PC-3 (cell line): ENCODE measurements at places on chromosomes 13 and 19.

GRCh38 chr13:40485611-40486517 lies 180.6 kb downstream of the FOXO1 start:
- no peak overlapping the region for H3K4me3 ChIP-seq
- H3K4me1 ChIP-seq = no peaks in the 10 kb centered on the region
- no peaks in the 10 kb centered on the region for H3K36me3 ChIP-seq
- DNase-seq = no peak
- no peak overlapping the region for H3K27ac ChIP-seq

DNA sequence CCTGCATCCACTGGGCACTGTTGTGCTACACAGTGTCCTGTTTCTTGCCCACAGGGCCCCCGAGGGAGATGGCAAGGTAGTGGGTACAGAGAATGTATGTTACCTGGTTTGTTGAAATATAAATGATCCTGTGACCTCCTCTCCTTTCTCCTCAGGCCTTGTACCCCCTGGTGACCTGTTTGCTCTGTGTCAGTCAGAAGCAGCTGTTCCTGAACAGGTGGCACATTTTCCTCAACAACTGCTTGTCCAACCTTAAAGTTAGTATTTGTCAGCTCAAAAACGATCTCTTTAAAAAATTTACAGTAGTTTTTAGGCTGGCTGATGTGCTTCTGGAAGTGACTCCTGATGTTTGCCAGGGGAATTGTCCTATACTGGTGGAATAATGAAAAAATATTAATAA lies 105.1 kb downstream of the FRY start:
- no peak for DNase-seq
- H3K27me3 ChIP-seq = no peaks in the 10 kb centered on the region
- no peaks in the 10 kb centered on the region for H3K36me3 ChIP-seq
- H3K27ac ChIP-seq = no peak overlapping the region
- no peak overlapping the region for H3K4me3 ChIP-seq

DNA sequence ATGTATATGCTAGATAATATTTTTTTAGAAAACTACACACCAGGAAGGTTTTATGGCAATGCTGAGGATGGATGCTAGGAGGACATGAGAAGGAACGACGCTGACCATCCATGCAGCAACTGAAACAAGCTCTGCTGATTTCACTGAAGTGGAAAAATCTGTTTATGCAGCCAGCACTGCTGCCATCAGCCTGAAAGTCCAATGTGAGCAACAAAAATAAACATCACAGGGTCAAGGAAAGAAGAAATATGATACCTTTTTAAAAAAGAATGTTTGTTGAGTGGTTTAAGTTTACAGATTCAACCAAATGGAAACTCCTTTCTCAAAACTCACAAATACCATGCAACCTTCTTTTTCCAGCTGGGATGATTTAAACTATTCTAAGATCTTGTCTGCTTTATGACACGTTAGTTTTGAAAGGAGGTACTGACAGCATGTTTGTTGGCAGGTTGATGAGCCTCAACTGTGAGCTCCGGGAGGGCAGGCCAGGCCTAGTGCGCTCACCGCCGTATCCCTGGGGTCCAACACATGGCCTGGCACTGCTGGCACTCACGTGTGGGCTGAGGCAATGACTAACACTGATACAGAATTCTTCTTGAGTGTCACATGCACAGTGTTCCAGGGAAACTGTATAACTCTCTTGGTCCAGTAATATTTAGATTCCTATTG lies 46.8 kb downstream of the LATS2 start:
- no peaks in the 10 kb centered on the region for H3K27me3 ChIP-seq
- H3K27ac ChIP-seq = peak overlapping the region; percentile 97
- H3K36me3 ChIP-seq = no peaks in the 10 kb centered on the region
- H3K4me1 ChIP-seq = peaks cover 48% of the 10 kb centered on the region
- peak overlapping the region; percentile 43 for H3K4me3 ChIP-seq

- DNase-seq = no peak
- no peaks in the 10 kb centered on the region for H3K36me3 ChIP-seq
- no peak overlapping the region for H3K27ac ChIP-seq
- H3K4me3 ChIP-seq = no peak overlapping the region
- H3K27me3 ChIP-seq = no peaks in the 10 kb centered on the region
- peaks cover 26% of the 10 kb centered on the region for H3K4me1 ChIP-seq
Observed at GRCh38 chr13:106159295-106160195, 375.9 kb downstream of the EFNB2 start.

DNA sequence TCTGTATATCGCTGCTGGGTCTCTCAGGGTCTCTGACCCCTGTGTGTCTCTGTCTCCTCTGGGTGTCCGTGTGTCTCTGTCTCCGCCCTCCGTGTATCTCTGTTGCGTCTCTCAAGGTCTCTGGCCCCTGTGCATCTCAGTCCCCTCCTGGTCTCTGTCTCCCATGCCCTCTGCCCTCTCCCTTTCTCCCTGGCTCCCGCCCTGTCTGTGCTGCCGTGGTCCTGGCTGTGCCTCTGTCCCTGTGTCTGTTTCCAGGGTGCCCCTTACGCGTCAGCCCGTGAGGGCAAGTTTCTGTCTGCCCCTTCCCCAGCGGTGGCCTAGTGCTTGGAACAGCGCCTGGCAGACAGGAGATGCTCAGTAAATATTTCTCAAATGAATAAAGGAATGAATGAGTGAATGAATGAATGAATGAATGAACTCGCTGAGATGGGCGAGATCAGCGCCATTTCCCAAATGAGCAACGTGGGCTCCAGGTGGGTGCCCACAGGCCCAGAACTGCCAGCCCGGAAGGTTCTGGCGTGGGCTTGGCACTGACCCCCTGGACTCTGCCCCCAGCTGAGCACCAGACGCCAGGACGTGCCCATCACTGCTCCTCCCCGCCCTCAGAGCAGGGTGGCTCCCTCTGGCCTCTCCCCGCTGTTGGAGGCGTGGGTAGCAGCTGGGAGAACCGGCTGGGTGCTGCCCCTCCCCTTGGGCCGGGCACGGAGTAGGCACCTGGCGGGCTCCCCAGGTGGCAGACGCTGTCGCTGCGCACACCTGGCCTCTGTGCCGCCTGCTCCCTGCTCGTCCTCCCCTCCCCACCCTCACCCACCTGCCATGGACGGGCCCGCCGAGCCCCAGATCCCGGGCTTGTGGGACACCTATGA lies at the start of gene SULT2B1:
Gene SULT2B1, plus strand, starts transcription at position 736 of the 866 bp plus-strand sequence. Its CDS starts 81 bp downstream, at position 817.
- peak; percentile 59 for DNase-seq
- 0 out of 2 replicates have a peak within 1 kb of the TSS, but pooled peaks have one; percentile 4 for H3K27ac ChIP-seq

DNA sequence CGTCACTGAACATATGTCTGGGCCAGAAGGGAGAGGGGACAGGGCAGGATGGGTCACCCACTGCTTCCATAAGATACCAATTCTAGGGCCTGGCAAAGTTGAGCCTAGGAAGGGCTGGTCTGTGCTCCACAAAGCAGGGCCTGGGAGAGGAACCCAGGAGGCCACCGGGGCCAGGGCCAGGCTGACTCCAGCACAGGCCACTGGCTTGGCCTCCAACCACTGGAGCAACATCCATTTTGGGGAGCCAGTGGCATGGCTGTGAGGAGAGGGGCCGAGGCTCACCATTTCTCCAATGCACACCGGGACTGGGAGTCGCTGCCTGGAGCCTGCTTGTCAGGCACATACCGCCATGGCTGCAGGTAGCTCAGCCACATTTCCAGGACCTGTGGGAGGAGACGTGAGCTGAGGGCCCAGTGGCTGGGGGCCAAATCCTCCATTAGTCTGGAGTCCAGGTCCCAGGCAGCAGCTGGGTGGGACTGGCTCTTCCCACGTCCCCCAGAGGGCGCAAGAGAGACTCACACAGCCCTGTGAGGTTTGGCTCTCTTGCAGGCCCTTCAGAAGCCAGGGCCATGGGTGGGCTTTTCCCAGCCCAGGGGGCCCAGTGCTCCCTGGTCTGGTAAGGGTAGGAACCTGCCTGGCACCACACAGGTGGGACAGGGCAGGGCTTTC lies 27.7 kb downstream of the TUBA3C start:
- no peak for DNase-seq
- no peak overlapping the region for H3K27ac ChIP-seq
- no peaks in the 10 kb centered on the region for H3K27me3 ChIP-seq
- no peaks in the 10 kb centered on the region for H3K36me3 ChIP-seq
- no peaks in the 10 kb centered on the region for H3K4me1 ChIP-seq

- H3K4me1 ChIP-seq = peaks cover 21% of the 10 kb centered on the region
- no peak overlapping the region for H3K27ac ChIP-seq
- DNase-seq = no peak
- H3K36me3 ChIP-seq = peaks cover 24% of the 10 kb centered on the region
Observed at GRCh38 chr19:51354742-51355148, 11.4 kb downstream of the ETFB start.

DNA sequence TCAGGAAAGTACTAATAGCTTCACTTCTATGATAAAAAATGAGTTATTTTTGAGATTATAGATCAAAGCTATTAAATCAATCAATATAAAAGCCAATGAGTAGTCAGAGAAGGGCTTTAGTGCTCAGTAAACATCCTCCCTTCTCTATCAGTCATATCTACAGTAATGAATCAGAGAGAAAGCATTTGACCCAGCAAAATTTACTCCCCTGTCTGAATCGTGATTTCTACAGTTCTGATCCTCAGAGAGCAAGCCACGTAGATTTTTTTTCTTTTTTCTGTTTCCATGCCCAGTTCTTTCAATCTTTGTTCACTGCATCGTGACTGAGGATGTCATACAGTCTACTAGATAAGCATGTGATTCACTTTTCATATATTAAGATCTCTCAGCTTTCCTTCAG lies 16.2 kb upstream of the MBNL2 start:
- DNase-seq = peak; percentile 70
- H3K4me3 ChIP-seq = no peak overlapping the region
- H3K27ac ChIP-seq = peak overlapping the region; percentile 25
- H3K4me1 ChIP-seq = peaks cover 13% of the 10 kb centered on the region
- no peaks in the 10 kb centered on the region for H3K27me3 ChIP-seq

GRCh38 chr19:13098277-13099072 lies 4.2 kb downstream of the LYL1 start:
- no peaks in the 10 kb centered on the region for H3K27me3 ChIP-seq
- H3K36me3 ChIP-seq = no peaks in the 10 kb centered on the region
- H3K27ac ChIP-seq = no peak overlapping the region
- peak; percentile 71 for DNase-seq

- no peak overlapping the region for H3K27ac ChIP-seq
- H3K4me1 ChIP-seq = no peaks in the 10 kb centered on the region
- DNase-seq = no peak
- no peaks in the 10 kb centered on the region for H3K36me3 ChIP-seq
- no peak overlapping the region for H3K4me3 ChIP-seq
Observed at GRCh38 chr19:3113100-3114017, 19.2 kb downstream of the GNA11 start.

- H3K36me3 ChIP-seq = peaks cover 54% of the 10 kb centered on the region
- no peak overlapping the region for H3K4me3 ChIP-seq
- H3K4me1 ChIP-seq = no peaks in the 10 kb centered on the region
Observed at GRCh38 chr19:12000152-12000981, 35.1 kb downstream of the ZNF433 start.

DNA sequence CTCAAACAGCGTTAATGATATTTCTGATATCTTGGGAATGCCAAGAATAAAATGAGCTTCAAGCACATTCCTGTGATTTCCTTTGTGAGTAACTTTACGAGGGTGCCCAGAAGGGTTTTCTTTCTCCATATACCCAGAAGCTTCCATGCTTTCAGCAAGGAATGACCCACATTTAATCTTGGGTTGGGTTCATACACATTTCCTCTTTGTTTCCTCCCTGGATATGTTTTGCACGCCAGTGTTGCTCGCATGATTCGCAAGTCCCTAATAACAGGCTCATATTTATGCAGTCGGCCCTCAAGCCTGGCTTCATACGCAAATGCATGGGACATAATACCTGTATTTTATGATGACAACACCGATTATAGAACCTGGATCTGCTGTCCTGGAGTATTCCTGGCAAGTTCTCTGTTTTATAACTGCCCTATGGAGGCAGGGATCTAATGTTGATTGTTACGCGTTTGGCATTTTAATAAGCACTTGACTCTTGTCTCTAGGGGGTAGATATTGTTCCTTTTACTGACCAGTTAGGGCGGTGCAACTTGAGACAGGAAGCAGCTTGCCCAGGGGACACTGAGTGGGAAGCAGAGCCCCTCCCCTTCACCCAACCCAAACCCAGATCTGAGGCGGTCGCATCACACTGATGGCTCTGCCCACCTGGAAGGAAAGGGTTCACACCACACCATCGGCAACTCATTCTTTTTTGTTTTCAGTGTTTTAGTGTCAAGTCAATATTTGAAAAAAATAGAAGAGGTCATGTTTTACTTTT lies 220.4 kb upstream of the SOX1 start:
- H3K27ac ChIP-seq = no peak overlapping the region
- no peak for DNase-seq
- H3K4me1 ChIP-seq = no peaks in the 10 kb centered on the region
- no peaks in the 10 kb centered on the region for H3K27me3 ChIP-seq
- H3K4me3 ChIP-seq = no peak overlapping the region

GRCh38 chr13:102970542-102970941 lies 95.7 kb downstream of the SLC10A2 start:
- no peaks in the 10 kb centered on the region for H3K4me1 ChIP-seq
- no peak overlapping the region for H3K4me3 ChIP-seq
- H3K36me3 ChIP-seq = no peaks in the 10 kb centered on the region
- H3K27ac ChIP-seq = no peak overlapping the region
- DNase-seq = no peak

DNA sequence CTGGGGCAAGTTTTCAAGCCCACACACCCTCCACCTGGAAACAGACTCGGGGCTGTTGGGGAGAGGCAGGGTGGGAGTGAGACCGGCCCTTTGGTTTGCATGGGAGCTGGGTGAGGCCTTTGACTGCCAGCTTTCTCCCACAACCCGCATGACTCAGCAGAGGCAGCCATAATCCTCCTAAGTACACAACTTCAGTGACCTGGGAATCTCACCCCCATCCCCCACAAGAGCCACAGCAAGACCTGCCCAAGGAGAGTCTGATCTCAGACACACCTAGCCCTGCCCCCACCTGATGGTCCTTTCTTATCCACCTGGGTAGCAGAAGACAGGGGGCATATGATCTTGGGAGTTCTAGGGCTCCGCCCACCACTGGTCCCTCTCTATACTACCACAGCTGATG lies 1615.4 kb downstream of the EFNB2 start:
- no peak for DNase-seq
- no peaks in the 10 kb centered on the region for H3K27me3 ChIP-seq
- H3K4me3 ChIP-seq = no peak overlapping the region
- H3K36me3 ChIP-seq = no peaks in the 10 kb centered on the region
- H3K27ac ChIP-seq = no peak overlapping the region

DNA sequence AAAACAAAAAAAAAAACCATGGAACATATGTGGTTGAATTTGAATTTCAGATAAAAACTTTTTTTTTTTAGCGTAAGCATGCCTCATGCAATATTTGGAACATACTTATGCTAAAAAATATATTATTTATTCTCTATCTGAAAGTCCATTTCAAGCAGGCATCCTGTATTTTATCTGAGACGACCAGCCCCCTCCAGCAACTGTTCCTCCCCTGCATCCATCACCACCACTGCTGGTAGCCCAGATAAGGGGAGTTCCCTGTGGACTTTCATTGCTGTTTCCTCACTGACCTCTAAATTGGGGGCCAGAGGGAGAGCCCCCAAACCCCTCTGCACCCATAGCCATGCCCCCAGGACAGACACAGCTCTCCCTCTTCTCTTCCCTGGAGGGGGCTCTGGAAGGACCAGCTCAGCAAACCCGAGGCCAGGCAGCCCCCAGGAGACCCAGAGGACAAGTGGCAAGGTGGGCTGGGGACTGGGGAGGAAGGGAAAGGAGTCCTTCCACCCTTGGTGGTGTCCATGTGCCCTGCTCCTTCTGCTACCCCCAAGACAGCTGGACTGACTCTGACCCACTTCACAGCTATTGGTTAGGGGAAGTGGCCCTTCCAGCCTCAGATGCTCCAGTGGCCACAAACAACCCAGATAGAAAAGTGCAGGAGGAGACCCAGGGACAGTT lies 6.6 kb upstream of the SIGLEC12 start:
- H3K27me3 ChIP-seq = peaks cover 44% of the 10 kb centered on the region
- no peak overlapping the region for H3K27ac ChIP-seq
